ENCODE measurements at places on chromosomes 12 and 14. TPM values are rescaled to one million over a fixed set of nuclear protein-coding genes. Genes with fewer than 3 reads are reported as not detected.

- H3K4me3 ChIP-seq = no peak overlapping the region
- H3K27me3 ChIP-seq = no peaks in the 10 kb centered on the region
- no peak overlapping the region for H3K27ac ChIP-seq
- H3K4me1 ChIP-seq = peaks cover 17% of the 10 kb centered on the region
- peaks cover 6% of the 10 kb centered on the region for H3K36me3 ChIP-seq
Measured at GRCh38 chr12:131892711-131893604, 1.5 kb upstream of the ULK1 start.

DNA sequence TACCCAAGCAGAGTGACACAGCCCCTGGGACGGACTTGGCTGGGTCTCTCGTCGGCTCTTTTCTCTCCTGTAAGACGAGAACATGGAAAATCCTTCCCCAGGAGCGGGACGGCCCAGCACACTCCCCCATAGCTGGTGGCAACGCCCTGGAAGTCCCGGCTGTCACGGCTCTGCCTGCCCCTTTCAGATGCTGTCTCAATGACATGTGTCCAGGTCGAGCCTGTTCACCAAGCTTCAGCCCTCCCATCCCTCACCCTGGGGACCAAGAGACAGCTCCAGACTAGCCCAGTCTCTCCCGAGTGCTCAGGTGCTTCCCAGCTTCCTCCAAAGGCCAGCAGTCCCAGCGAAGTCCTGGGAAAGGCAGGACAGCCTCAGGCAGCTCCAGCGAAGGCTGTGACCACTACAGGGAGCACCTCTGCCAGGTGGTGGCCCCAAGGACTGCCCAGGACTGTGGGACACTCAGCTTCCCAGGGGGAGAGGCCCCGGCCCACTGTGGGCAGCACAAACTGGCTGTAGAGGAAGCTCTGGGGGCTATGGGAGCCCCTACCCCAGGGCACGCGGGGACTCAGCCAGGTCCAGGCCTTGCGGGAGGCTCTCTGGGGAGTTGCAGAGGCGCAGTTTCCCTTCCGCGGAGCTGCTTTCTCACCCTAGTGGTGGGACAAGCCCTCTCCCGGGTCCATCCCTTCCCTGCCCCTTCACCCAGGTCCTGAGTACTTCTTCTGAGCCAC is 33.6 kb downstream of the TNFAIP2 start:
- H3K4me3 ChIP-seq = no peak overlapping the region
- no peaks in the 10 kb centered on the region for H3K27me3 ChIP-seq
- DNase-seq = no peak
- no peak overlapping the region for H3K27ac ChIP-seq

GRCh38 chr12:67710582-67710981 is 62.0 kb downstream of the DYRK2 start:
- peak overlapping the region; percentile 58 for H3K27ac ChIP-seq
- peaks cover 13% of the 10 kb centered on the region for H3K4me1 ChIP-seq
- DNase-seq = peak; percentile 59

DNA sequence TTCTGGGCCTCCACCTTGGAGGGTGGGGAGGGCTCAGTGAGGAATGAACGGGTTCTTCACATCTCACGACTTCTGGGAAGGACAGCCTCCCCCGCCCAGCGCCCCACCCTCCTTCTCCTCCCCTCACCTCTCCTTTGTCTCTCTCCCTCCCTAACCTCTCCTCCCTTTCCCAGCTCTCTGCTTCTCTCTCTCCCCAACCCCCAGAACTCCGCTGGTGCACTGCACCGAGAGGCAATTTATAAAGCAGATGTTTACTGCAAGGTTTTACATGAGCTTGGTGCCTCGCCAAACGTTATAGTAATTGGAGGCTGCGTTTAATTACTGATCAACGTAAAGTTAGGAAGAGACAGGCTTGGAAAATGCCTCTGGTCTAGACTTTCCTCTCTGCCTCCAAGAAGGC is 42.9 kb upstream of the FAM222A start:
- DNase-seq = no peak
- H3K27ac ChIP-seq = no peak overlapping the region
- H3K27me3 ChIP-seq = peaks cover 37% of the 10 kb centered on the region

DNA sequence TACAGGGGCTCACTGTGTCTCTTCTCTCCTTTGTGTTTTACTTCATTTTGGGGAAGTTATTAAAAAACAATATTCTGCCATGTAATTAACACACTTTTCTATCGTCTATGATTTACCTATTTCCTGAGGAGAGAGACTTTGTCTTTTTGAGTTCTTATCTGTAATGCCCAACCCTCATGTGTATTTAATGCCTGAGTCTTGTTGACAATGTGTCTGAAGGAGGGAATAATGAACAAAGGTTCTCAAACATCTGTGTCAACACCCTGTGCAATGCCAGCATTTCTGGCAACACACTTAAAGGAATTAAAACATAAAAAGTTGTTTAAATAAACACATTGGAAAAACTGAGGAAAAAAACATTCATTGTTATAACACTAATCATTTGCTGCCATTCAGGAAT is 147.1 kb downstream of the SLC15A5 start:
- H3K4me1 ChIP-seq = no peaks in the 10 kb centered on the region
- no peak overlapping the region for H3K4me3 ChIP-seq
- H3K27me3 ChIP-seq = no peaks in the 10 kb centered on the region
- no peaks in the 10 kb centered on the region for H3K36me3 ChIP-seq

Gene ZC3H10
- total RNA-seq = 5.8 TPM

Gene FOXA1
- 0.58 TPM for total RNA-seq

Gene DHRS4L2
- 37.4 TPM for total RNA-seq

Gene SLC7A8
- total RNA-seq = 1.2 TPM

Gene KCNC2
- total RNA-seq = 0.37 TPM

Gene RNASE7
- total RNA-seq = not detected

All from stomach (tissue), 19 donors.